ENCODE measurements at places on chromosomes 16 and 17. TPM values are rescaled to one million over a fixed set of nuclear protein-coding genes. Genes with fewer than 3 reads are reported as not detected.

Gene RGS11
- total RNA-seq, result 7.8 TPM

- no peak overlapping the region for H3K27ac ChIP-seq
- H3K4me1 ChIP-seq, result no peaks in the 10 kb centered on the region
- H3K4me3 ChIP-seq, result no peak overlapping the region
- DNase-seq, result no peak
- no peaks in the 10 kb centered on the region for H3K27me3 ChIP-seq
- H3K36me3 ChIP-seq, result no peaks in the 10 kb centered on the region
Measured at GRCh38 chr16:4550591-4550990, 5.5 kb upstream of the C16orf96 start.

Gene DRG2
- 35.1 TPM for total RNA-seq

GRCh38 chr17:38798614-38799500, 499 bp downstream of the PIP4K2B start:
- peak overlapping the region; percentile 99 for H3K27ac ChIP-seq
- peaks cover 20% of the 10 kb centered on the region for H3K4me1 ChIP-seq
- H3K36me3 ChIP-seq, result peaks cover 30% of the 10 kb centered on the region
- peak overlapping the region; percentile 62 for H3K4me3 ChIP-seq

GRCh38 chr17:41718287-41718645, 6.1 kb downstream of the GAST start:
- H3K27ac ChIP-seq, result no peak overlapping the region
- no peaks in the 10 kb centered on the region for H3K27me3 ChIP-seq
- H3K36me3 ChIP-seq, result no peaks in the 10 kb centered on the region
- no peak for DNase-seq
- H3K4me1 ChIP-seq, result no peaks in the 10 kb centered on the region

GRCh38 chr16:11159282-11159681, 96.7 kb downstream of the SOCS1 start:
- no peaks in the 10 kb centered on the region for H3K4me1 ChIP-seq
- no peak for DNase-seq
- no peaks in the 10 kb centered on the region for H3K27me3 ChIP-seq

Measured in upper lobe of right lung (tissue), 1 donor.